ENCODE measurements at places on chromosomes 1 and 21. TPM values are rescaled to one million over a fixed set of nuclear protein-coding genes. Genes with fewer than 3 reads are reported as not detected.

The NFIA gene
- 4.1 TPM for total RNA-seq

The GBP7 gene
- not detected for total RNA-seq

The AIRE gene
- total RNA-seq: not detected

The RHD gene
- total RNA-seq: not detected

The SZRD1 gene
- total RNA-seq: 95.8 TPM

The VPS45 gene
- total RNA-seq: 18.0 TPM

The MASP2 gene
- total RNA-seq: 0.09 TPM

The C1orf35 gene
- 36.5 TPM for total RNA-seq

The MR1 gene
- 6.5 TPM for total RNA-seq

The TNNT2 gene
- total RNA-seq: 0.30 TPM

The TNFRSF25 gene
- 2.3 TPM for total RNA-seq

The FCRL4 gene
- not detected for total RNA-seq

The RGS4 gene
- total RNA-seq: not detected

The PIK3C2B gene
- total RNA-seq: 6.3 TPM

The EFNA3 gene
- 4.9 TPM for total RNA-seq

The PCP4 gene
- not detected for total RNA-seq

The AMY1B gene
- total RNA-seq: not detected

The STIL gene
- total RNA-seq: 9.8 TPM

The KPRP gene
- total RNA-seq: not detected

The HES5 gene
- total RNA-seq: not detected

The TINAGL1 gene
- total RNA-seq: 0.50 TPM

The PPIAL4G gene
- not detected for total RNA-seq

The TMCC2 gene
- total RNA-seq: 2.8 TPM

The FCRL1 gene
- not detected for total RNA-seq

The C2CD4D gene
- not detected for total RNA-seq

The RGS2 gene
- total RNA-seq: 20.7 TPM

The MYOG gene
- not detected for total RNA-seq

The GUCA2A gene
- total RNA-seq: not detected

The HSD11B1 gene
- total RNA-seq: not detected

The KRTAP19-3 gene
- not detected for total RNA-seq

The TMPRSS2 gene
- total RNA-seq: 0.02 TPM

Measured in A549 treated with CpdA at 1 μM for 4 hours (cell line).